ENCODE measurements at places on chromosomes 6 and 20.
A peak's percentile ranks its signal among the peaks of the same experiment; 100 is the strongest.

GRCh38 chr20:25032065-25032477, 25.9 kb downstream of the ACSS1 start:
- no peak for DNase-seq

- no peak for DNase-seq
Measured at GRCh38 chr20:53916173-53916512, 154.3 kb downstream of the BCAS1 start.

DNA sequence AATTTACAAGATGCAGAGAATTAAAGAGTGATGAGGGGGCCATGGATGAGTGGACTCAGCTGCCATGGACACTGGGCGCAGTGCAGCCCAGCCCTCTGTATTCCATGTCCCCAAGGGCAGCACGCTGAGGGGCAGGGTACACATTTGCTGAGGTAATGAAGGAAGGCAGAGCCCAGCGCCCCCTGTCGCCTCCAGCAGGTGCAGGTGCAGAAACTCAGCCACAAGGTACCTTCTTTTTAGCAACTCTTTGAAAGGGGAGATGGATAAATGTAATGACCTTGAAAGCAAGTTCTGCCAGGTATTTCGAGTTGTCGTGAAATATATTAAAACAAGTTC, 7.1 kb downstream of the CD93 start:
- DNase-seq: no peak

- no peak for DNase-seq
Measured at GRCh38 chr6:81747327-81747726, 5.2 kb downstream of the TENT5A start.

DNA sequence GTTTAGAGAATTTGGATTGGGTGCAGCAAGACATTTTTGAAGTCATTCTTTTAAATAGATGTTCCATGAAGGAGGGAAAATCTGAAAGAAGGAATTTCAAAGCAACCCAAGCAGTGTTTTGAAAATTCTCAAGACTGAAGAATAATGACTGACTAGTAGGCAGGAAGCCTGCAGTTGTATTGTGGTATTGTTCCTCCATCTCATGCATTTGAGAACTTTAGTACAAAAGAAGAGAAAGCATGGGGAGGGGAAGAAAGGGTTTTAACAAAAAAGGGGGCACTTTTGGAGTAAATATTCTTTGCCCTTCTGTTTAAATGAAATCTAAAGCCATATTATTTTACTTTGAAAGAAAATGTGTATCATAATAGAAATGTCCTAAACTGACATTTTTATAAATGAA, 6.6 kb downstream of the NCOA3 start:
- no peak for DNase-seq

DNA sequence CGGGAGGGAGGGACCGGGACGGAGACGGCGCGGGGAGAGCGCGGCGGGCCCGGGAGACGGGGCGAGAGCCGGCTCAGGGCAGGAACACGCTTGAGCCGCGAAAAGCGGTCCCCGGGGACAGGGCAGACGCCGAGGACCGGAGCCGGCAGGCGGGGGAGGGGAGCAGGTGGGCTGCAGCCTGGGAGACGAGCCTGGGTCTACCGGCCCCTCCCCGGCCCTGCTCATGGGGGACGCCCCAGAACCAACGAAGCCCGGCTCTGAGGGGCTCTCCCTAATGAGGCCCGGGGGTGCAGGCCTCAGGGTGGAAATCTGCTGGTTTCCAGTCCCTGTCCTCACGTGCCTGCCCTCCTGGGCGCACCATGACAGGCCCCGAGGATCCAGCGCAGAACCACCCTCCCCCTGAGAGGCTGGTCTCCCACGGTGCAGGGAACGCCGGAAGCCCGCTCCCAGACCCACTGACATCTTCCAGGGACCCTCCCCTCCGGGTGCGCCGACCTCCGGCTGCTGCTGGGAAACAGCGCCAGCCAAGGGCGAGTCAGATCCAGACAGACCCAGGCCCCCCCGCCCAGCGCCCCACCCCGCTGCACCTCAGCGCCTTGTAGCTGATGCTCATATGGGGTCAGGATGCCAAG, 571 bp upstream of the EEF1A2 start:
- no peak for DNase-seq

DNA sequence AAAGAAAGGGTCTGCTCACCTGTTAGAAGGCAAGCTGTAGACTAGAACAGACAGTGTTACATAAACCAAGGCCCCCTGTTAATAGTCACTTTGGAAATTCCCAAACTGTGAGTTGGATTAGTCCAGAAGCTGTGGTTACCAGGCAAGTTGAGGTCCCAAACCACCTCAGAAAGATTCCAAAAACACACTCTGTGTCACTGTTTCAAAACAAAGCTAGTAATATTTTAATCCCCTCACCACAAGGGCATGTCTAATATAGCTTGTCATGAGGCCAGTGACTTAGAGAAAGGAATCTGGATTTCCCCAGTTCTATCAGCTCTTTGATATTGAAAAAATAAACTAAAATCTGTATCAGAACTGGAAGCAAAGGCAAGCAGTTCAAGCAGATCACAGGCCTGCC, 244.6 kb downstream of the HAO1 start:
- DNase-seq: no peak

DNA sequence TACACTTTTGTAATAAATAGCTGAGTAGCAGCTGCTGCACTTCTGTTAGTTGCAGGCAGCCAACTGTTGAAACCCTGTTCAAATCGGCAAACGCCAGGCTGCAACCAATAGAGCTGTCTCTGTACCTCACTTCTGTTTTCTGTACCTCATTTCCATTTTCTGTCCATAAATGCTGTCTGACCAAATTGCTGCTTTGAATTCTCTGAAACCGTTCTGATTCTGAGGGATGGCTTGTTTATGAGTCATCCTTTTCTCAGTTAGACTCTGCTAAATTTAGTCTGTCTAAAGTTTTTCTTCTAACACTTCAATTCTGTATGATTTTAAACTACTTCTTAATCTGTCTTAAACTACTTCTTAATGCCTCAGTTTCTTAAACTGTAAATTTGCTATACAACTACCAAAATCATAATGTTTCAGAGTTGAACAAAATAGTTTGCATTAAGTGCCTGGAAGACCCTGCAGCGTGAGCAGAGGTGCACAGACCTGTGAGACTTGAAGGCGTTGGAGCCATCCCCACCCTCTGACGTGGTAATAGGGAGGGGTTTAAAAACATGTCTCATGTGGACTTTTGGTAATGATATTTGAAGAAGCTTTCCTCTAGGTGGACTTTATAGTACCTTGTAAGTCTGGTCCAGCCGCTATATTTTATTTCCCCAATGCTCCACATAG, 9.6 kb downstream of the BTNL2 start:
- DNase-seq: no peak

DNA sequence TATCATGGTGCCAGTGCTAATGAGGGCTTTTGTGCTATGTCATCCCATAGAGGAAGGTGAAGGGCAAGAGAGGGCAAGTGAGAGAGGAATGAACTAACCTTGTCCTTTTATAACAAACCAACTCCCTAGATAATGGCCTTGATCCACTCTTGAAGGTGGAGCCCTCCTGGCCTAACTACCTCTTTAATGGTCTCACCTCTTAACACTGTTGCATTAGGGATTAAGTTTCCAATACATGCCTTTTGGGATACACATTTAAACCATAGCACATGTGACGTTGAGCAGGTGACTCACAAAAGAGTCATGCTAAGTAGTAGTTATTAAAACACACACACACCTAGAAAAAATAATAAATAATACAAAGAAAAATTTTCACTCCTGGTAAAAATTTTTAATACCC, 36.9 kb downstream of the CCN2 start:
- no peak for DNase-seq

DNA sequence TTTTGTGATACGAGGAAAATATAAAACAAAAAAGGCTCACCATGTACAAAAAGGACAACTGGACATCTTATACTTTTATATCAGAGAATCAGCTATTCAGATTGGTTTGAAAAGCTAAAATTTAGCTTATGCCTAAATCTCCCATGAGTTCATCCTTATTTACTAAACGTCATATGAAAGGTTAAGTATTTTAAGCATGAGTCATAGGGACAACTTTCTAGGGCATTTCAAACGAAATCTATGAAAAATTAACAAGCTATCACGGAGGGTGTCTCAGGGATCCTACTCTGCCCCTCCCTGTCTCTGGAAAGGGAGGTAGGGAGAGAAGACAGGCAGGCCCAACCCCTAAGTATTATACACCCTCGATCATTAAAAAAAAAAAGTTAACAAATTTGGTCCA, 124.1 kb upstream of the LOC128125822 start:
- DNase-seq: no peak

GRCh38 chr6:42281570-42281969, 63.9 kb upstream of the MRPS10 start:
- DNase-seq: peak; percentile 24

- DNase-seq: no peak
Measured at GRCh38 chr6:47335466-47335865, 25.8 kb upstream of the TNFRSF21 start.

- DNase-seq: no peak
Measured at GRCh38 chr6:169189182-169189581, 64.5 kb downstream of the THBS2 start.

DNA sequence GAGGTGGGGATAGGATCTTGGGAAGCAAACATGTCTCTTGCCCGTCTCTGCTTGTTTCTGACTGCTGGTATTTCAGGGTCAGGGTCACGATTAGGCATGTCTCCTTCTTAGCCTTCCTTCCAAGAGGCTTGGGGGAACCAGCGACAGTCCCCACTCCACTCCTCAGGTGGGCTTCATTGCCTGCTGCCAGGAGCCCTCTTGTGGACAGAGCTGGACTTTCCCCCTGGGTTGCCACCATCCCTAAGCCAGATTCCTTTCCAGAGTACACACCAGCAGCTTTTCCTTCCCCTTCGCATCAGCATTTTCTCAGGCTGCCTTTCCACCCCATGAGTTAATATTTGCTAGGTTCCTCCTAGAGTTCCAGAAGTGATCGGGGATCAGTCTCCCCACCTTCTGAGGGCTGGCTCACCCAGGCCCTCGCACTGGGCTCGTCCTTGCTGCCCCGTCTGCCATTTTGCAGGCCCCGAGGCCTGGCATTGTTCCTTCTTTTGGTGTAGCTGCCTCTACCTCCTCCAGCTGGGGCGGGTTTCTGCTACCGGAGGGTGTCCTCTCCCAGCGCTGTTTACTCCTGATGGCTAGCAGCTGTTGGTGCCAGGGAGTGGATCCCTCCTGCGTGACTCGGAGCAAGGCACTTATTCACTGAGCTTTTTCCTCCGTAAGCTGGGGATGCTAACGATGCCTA, 8.8 kb upstream of the C20orf144 start:
- DNase-seq: peak; percentile 35

DNA sequence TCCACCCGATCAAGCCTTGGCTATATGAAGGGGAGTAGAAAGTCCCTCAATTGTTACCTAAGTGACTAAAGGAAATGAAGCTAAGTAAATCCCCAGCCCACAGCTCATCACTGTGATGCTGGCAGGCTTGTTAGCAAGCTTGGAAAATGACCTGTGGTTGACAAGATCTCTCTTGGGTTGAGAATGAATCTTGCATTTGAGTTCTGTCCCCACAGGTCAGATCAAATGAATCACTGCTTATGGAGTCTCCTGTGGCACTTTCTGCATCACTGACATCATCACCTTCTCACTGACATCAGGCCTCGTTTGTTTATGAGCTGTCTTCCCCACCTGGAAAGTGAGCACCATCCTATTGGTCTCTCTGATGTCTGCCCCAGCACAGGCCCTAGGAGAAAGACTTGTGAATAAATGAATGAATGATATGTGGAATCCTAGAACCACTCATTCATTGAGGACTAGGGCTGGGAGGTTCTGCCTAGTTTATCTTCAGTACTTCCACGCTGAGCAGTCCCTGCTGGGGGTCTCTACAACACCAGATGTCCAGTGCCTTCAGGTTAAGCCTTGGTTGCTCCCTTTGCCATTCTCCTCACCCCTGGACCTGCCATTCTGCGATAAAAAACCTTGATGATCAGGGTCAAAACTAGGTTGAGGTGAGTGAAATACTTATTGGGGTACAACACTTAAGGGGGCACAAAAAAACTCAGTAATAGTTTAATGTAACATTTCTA, 318.4 kb upstream of the MOCS1 start:
- DNase-seq: no peak

DNA sequence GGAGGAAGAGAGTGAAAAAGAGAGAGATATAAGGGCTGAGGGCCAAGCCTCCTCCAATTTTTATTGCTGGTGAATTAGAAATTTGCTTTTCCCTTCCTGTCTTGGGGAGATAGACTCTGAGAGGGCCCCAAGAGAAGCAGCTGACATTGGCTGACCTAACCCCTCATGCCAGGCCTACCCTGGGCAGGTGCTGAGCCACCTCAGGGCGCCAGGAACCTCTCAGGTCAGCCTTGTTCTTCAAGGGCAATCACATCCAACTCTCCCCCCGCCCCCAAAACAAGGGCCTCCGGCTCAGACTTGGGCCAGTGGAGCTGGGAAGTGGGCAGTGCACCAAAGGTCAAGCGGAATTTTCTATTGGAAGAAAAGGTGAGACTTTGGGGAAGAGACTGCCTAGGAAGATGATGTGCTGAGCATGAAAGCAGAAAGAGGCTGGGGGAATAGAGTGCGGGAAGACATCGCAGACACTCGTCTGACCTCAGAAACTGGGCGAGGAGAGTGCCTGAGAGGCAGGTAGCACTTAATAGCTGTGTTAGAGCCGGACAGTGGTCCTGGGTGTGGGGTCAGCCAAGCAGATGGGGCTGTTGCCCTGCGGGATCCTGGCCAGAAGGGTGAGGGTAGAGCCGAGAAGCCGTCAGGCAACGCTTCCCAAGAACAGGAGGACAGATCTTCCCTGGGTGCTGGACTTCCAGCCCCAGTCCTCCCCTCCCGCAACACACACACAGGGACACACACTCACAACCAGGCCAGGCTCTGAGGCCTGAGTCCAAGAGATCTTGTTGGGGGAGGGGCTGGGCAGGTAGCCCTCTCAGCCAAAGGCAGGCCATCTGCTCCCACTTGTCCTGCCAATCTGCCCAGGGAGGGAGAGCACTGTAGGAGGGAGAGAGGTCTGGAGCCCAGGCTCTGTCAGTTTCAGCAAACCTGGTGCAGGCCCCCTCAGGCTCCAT, 3.7 kb upstream of the FASTKD5 start:
- no peak for DNase-seq

DNA sequence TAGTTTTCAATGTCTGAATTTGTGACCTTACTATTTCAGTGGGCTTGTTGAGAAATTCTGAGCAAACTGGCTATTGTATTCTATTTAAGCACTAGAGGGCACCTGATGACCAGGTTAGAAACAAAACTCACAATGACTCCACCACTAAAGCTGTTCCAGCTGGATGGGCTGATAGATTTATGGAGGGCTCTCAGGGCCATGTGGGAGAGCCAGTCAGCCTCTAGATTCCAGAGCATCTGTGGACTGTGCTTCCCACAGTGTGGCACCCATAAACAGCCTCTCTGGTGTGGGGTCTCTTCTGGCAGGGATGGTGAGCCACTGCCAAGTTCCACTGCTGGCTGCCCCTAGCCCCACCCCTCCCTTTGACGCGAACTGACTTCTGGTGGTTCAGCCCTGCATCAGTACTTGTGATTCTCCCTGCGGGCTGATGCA, 29.2 kb downstream of the C6orf58 start:
- no peak for DNase-seq

GRCh38 chr6:144675231-144675861, 390.2 kb downstream of the UTRN start:
- no peak for DNase-seq

GRCh38 chr6:15349379-15349778, 103.5 kb downstream of the JARID2 start:
- DNase-seq: no peak
